ENCODE measurements at places on chromosomes 4 and X.
A peak's percentile ranks its signal among the peaks of the same experiment; 100 is the strongest.

- DNase-seq, result no peak
Observed at GRCh38 chr4:169963998-169964397, 62.2 kb downstream of the MFAP3L start.

DNA sequence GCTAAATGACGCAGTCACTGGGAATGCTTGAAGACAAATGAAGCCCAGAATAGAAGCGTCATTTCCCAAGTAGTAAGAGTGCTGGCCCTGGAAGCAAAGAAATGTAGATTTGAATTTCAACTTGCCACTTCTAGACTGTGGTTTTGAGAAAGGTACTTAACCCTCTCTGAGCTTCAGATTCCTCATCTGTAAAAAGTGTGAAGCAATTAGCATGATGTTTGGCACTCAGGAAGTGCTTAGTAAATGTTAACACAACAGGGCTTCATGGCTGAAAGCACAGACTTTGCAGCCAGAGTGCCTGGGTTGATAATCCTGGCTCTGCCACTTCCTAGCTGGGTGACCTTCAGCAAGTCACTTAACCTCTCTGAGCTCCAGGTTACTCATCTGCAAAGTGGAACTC is 147.4 kb upstream of the RPS6KA3 start:
- DNase-seq, result no peak

DNA sequence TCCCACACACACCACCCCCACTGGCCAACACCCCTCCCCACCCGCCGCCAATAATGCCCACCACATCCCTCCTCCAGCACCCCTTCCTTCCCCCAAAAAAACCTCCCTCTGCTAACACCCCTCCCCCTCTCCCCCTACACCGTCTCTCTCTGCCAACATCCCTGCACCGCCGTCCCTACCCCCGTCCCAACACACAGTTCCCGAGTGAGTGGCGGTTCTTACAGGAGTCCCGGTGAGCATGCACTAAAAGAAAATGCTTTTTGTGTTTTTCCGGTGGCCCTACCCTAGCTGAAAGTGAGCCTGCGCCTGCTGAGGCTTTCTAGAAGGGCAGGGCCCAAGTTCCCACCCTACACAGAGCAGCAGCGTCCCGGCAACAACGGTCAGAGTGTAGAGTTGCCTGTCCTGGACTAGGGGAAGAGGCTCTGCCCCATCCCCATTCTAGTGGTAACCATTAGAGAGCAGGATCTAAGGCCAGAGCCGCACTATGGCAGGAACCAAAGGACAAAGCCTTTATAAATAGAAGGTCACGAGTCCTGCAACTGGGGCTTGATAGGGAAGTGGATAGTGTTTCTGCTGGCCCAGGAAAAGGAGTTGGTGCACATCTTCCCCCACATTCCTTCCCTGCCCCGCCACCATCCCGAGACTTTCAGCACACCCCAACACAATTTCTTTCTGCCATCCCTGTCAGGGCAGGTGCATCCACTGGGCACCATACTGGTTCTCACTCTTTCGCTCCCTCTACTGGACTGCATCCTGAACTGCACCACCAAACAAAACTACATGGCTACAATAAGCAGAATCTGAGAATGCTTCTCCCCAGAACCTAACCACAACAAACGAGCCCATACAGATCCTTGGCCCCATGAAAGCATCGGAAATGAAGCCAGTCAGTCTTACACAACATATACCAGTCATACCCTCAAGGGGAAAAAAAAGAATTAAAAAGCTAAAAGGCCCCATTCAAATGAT is 78.1 kb upstream of the PAGE3 start:
- DNase-seq, result peak; percentile 1

- no peak for DNase-seq
Observed at GRCh38 chr4:8493484-8493883, 52.9 kb downstream of the TRMT44 start.

GRCh38 chr4:90137555-90137954 is 10.4 kb downstream of the CCSER1 start:
- DNase-seq, result no peak

GRCh38 chr4:17018013-17018412 is 119.6 kb upstream of the LDB2 start:
- DNase-seq, result no peak

DNA sequence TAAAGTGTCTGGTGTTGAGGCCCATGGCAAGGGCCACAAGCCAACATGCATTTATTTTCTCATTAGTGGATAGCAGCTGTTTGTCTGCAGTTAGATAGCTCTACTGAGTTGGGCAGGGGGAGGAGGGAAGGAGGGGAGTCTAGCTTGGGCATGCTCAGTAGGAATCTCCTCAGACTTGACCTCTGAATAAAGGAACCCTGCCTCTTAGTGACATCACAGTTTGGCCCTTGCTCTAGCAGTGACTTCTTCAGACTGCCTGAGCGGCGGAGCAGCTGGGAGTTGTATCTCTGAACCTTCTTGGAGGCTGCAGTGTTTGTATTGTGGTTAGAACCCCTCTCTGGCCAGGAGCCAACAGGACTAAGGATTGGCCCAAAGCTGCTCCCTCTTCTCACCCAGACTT is 57.4 kb downstream of the BCORL1 start:
- no peak for DNase-seq

GRCh38 chr4:112284662-112285411 is 867 bp downstream of the TIFA start:
- no peak for DNase-seq

DNA sequence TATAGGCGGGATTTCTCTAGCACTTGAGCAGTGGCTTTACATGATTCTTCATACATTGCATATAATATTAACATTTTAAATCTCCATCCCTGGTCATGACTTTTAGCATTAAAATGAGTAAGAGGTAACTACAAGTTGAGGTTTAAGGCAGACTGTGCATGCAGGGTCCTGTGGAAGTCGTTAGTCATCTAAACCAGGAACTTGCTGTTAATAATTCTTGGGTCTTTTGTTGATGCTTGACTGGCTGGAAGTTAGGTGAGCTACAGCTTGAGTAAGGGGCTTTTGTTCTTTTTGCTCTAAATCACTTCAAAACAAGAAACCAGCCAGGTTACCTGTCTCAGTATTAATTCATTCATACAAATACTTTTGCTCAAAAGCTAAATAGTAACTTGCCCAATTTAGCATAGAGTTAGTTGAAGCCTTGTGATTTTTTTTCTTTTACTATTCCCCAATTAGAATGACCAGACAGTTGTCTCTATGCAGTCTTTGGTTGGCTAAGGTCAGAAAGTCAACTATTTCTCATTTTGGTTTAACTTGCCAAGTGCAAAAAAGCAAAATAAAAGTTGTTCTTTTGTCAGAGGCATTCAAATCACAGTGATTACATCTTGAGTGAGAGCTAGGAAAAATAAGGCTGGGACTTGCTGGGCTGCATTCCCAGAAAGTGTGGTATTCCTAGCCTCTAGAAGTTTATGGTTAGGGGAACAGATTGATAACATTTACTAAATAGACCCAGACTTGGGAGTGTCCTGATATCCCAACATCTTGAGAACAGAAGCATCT is 516.9 kb downstream of the PDHA2 start:
- DNase-seq, result no peak

DNA sequence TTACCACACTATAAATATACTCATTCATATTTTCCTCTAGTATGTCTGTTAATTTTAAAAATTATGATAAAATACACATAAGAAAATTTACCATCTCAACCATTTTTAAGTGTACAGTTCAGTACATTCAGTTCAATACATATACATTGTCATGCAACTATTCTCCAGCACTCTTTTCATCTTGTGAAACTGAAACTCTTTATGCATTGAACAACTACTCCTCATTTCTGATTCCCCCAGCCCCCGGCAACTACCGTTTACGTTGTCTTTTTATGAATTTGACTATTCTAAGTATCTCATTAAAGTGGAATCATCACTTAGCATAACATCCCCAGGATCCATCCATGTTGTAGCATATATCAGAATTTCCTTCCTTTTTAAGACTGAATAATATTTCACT is 8.7 kb downstream of the SMARCAD1 start:
- DNase-seq, result no peak

DNA sequence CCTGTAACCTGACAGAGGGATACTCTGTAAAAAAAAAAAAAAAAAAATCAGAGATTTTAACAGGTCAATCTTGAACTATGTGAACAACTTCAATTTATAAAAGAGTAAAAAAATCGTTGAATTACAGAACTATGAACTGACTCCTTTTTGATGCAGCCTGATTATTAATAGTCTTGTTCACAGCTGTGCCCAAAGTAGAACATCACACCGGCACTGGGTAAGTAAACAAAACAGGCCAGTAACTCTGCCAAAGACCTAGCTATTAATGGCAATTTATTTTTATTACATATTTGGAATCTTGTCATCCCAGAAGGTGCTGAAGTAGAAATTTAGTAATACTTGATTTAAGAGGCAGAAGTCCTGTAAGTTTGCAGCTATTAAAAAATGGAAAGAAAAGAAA is 31.4 kb downstream of the CPE start:
- no peak for DNase-seq

- DNase-seq, result no peak
Observed at GRCh38 chr4:176436293-176436973, 116.7 kb downstream of the SPCS3 start.

DNA sequence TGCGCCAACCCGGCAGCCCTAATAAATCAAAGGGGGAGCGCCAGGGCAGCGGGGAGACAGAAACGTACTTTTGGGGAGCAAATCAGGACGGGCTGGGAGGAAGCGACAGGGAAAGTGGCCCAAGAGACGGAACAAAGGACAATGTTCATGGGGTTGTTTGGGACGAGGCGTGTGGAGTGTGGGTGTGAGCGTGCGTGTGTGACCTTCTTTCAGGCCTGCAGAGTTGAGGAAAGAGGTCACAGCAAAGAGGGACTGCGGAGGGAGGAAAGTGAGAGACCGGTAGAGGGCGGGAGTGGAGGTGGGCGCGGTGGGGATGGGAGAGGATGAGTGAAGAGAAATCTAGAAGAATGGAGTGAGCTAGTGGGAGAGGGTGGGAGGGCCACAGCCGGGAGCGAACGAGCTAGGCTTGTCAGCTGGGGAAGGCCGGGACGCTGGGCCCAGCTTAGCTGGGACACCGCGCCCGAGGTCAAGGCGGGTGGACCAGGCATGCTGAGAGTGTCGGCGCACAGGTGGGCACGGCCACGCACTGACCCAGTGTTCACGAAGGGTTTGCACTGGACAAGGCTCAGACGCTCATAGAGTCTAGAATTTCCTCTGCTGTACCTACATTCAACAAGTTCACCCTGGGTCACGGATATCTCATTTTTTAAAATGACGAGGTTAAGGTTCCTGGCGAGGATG is 14.7 kb upstream of the PITX2 start:
- no peak for DNase-seq

DNA sequence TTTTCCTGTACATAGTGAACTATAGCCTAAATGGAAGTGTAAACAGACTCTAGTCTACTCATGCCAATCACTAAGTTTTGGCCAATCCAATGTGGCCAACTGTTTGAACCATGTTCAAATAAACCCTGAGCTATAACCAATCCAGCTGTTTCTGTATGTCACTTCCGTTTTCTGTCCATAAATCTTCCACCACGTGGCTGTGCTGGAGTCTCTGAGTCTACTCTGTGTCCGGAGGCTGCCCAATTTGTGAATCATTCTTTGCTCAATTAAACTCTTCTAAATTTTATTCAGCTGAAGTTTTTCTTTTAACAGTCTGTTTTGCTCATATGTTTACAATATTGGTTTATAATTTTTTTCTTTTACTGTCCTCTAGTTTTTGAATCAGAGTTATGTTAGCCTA is 112.3 kb upstream of the BANK1 start:
- DNase-seq, result no peak

DNA sequence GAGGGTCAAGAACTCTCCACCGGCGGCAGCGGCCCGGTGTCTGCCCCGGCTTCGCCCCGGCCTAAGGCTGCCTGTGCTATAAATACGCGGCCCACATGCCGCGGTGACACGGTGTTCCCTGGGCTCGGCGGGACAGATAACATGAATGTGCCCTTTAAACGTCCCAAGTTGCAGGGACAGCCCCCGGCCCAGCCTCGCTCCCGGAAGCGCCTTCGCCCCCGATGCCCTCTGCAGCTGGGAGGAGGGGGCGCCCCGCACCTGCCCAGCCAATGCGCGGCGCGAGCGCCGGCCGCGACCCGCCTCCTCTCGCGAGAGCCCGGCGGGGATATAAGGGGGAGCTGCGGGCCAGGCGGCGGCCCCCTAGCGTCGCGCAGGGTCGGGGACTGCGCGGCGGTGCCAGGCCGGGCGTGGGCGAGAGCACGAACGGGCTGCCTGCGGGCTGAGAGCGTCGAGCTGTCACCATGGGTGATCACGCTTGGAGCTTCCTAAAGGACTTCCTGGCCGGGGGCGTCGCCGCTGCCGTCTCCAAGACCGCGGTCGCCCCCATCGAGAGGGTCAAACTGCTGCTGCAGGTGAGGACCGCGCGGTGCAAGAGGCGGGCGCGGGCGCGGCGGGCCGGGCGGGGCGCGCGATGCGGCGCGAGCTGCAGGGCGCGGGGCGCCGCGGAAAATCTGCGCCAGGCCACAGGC is at the start of gene SLC25A4:
Gene SLC25A4, plus strand, starts transcription at position 355 of the 689 bp plus-strand sequence. Its CDS starts 107 bp downstream, at position 462.
- peak; percentile 93 for DNase-seq

DNA sequence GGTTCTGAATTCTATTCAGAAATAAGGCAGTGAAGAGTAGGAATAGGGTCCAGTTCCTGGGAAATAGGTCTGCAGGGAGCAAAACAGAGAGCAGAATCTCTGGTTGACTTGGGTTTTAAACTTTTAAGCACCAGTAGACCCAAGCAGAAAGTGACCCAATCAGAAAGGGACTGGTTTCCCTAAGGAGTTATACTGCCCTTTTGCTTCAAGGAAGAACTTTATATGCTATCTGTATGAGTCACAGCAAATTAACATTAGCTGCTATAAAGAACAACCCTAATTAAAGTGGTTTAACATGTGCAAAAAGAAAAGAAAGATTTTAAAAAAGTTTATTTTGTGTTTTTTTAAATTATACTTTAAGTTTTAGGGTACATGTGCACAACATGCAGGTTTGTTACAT is 263.6 kb upstream of the EMCN start:
- DNase-seq, result no peak

GRCh38 chr4:1502976-1503375 is 96.7 kb upstream of the NKX1-1 start:
- no peak for DNase-seq

DNA sequence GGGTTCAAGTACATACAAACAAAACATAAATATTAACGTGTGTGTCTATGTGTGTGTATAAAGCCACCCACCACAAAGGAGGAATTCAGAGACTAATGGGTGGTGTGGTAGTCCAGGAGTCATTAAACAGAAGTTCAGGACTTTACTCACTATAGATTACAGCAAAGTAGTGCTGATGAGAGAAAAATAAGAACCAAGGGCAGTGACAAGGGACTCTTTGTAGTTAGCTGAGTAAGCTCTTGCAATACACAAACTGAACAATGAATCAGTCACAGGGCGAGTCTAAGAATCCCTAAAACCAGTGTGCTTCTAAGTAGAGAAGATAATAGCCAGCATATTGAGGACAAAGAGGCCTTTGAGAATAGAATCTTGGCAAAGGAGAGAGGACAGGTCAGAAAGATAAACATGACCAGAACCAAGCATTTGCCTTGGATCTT is 232.4 kb downstream of the PPP3CA start:
- no peak for DNase-seq

DNA sequence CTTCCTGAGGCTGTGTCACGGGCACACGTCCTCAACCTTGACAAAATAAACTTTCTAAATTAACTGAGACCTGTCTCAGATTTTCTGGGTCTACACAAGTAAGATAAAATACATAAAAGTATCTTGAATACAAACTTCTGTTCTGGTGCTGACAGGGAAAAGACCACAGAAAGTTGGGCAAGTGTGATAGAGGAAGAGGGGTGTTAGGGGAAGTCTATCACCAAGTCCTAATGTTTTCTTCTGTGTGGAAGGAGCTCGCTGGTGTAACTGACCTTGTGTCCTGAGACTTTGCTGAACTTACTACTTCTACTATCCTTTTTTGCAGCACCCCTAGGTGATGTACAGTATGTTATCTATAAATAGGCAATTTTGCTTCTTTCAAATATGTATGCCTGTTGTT is 97.0 kb upstream of the STIM2 start:
- DNase-seq, result no peak
